ENCODE measurements at places on chromosomes 2 and 18.

DNA sequence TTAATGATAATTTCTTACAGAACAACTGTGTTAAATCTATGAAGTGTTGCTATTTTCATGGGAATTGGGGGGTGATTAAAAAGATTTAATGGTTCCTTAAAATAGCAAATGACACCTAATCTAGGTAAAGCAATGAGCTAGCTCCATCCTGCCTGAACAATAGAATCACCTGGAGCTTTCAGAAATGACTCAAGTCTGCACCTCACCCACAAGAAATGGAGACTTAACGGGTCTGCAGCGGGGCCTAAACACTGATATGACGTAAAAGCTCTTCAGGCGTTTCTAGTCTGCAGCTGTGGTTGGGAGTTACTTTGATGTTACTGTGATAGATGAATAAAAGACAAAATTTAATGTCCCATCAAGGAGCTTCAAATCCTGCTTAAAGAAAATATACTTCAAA, 328.2 kb downstream of the RND3 start:
- DNase-seq: peak; percentile 4

DNA sequence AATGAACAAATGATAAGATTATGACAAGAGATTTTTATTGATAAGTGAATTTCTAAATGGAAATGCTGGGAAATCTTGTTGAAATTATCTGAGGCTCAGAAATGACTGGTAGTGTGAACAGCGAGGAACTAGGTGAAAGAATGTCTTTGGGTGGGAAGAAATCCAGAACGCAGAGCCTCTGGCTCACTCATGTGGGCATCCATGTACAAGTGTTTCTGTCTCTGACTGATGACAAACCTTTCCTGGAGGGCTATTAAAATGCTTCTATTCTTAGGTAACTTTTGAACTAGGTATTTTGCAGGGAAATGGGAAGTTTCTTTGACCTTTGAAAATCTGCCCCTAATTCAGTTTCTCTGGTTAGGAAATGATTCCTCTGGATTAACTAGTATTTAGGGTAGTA, 598.6 kb downstream of the SLC4A3 start:
- DNase-seq: no peak

DNA sequence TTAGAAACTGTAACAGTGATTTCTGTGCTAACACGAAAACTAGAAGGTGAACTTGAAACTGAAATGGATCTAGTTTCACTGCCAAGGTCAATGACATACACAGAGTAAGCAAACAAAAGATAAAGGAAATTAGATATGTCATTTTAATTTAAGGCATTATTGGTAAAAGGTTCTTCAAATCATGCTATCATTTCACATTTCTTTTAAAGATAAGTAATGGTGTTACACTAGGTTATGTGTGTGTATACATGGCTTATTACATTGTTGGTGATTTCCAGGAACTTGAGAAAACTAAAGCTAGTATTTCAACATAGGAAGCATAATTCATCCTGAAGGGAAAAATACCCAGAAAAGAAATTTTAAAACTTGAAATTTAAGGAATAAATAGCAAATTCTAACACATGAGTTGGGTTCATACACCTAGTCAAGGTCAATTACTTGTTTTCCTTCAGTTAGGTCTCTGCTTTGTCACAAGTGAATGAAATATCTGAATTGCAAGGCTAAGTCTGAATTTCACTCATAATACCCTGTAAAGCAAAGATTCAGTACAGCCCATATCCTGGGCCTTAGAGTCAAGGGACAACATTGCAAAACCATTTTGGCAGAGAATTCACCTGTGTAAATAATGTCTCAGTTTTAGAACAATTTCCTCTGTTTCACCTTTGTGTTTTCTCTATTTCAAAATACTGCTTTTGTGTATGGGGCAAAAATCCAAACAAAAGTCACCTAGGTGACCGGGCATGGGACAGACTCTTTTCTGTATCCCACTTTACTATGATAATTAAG, 141.6 kb downstream of the SRBD1 start:
- no peak for DNase-seq

DNA sequence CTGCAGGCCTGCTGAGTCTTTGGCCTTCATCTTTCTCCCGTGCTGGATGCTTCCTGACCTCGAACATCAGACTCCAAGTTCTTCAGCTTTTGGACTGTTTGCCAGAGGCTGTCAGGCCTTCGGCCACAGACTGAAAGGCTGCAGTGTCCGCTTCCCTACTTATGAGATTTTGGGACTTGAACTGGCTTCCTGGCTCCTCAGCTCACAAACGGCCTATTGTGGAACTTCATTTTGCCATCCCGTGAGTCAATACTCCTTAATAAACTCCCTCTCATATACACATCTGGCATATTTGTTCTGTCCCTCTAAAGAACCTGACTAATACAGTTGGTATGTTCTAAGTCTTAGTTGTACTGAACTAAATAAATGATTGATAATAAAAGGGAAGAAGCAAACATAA, 702.8 kb upstream of the LINC00305 start:
- DNase-seq: no peak

DNA sequence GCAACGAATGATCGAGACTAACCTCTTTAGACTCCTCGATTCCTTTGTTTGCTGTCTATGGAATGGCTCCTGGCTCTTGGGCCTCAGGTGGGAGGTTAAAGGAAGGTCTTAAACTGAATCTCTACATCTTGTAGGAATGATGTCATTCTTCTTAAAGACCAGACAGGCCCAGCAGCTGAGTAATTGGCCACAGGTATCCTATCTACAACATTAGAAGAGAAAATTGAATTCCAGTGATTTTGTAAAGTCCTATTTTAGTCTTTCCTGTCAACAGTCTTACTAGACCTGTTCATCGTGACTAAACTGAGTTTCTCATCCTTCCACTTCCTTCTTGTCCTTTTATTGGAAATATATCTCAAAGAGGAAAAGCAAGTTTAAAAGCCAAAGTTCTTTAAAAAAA, 274.8 kb downstream of the ALPK2 start:
- DNase-seq: no peak

GRCh38 chr2:127996160-127996559, 31.7 kb downstream of the SAP130 start:
- DNase-seq: no peak

DNA sequence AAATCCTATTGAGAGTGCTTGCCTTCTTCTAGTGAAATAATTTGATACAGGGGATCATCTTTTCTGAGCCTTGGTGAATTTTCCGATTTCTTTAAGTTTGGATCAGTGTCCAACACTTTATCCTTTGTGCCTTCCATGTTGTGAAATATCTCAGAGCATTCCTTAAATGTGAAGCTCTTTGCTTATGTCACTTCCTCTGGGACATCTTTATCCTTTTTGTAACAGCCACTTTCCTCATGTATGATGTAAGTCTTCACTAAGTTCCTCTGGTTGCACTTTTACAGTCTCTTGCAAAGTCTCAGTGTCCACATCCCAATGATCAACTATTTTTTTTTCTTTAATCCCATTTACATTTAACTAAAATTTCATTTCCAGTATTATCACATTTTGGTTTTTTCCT, 254.2 kb downstream of the EN1 start:
- DNase-seq: no peak

DNA sequence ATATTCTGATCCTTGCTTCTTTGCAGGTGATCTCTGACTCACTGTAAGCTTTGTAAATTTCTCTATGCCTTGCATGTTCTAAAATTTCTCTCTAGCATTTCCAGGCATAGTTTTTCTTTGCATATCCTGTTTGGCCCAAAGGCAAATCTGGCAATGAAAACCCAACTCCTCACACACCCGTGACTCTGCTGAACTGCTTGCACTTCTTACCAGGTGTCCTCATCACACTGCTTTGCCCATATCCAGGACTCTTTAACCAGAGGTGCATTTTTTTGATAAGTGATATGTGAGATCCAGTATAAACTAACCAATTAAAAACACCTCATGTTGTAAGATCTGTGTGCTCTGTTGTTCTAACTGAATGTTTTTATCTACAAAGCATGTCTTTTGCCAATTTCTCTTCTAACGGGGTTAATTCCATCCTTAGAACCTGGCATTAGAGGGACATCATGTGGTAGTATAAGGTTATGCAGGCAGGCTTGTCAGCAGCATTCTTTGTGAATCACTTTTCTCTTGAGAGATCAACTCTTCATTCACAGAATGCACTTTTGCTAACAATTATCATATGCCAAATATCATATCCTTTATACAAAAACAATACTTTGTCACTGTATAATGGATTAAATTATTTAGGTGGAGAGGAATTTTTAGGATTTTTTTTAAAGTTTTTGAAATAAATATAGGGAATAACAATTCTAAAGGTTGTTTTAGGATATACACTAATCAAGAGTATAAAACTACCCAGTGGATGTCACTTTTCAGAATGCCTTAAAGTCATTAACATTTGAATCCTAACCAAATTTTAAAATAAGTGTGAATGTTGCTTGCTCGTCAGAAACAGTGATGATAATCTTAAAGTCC, 20.8 kb upstream of the TMX3 start:
- DNase-seq: peak; percentile 25

GRCh38 chr2:95023222-95023597, 2.3 kb upstream of the MAL start:
- DNase-seq: peak; percentile 84

DNA sequence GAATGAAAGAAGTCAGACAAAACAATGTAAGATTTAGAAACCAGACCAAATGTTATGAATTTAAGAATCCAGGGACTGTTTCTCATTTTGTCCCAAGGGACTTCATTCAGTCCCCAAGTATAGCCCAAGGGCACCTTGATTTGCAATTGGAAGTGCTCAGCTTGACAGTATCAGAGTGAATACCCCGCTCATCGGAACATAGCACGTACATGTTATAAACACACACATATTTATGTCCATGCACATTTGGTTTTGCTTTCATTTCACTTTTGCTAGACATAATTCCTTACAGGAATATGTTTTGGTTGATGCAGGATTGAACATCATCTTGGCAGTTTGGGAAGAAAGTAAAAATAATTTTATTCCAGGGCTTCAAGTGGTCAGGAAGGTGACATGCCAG, 100.2 kb downstream of the PID1 start:
- DNase-seq: no peak

- no peak for DNase-seq
These were observed 99.3 kb upstream of the PXDN start for GRCh38 chr2:1843646-1844045.

DNA sequence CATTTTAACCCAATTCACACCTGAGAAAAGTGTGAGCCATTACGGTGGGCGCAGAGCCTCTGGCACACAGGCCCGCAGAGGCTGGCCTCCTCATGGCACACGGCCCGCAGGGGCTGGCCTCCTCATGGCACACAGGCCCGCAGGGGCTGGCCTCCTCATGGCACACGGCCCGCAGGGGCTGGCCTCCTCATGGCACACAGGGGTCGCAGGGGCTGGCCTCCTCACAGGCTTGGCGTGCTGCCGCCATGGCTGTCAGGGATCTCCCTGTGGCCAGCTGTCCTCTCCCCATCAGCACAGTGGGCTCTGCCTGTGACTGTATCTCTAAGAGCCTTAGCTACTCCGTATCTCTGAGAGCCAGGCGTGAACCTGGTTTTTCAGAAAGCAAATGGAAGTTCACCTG, 24.6 kb downstream of the ANO7 start:
- DNase-seq: no peak

DNA sequence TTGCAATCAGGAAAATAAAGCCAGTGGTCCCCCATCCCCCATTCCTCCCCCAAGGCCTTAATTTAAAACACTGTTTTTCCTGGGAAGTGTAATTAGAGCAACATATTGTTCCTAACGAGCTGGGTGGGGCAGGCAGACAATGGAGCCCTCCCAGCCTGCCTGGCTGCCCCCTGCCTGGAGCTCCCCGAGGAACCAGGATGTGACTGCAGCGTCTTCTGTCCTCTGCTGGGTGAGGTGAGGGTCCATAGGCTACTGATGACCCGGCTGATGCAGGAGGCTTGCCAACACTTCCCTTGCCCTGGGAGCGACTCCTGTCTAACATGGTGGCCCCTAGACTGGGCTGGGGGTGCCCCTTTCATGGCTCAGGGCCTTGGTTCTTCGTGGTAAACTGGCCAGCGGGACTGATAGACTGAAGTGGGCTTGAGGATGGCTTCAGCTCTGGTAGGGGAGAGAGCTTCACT, 152.4 kb downstream of the DYSF start:
- DNase-seq: no peak

DNA sequence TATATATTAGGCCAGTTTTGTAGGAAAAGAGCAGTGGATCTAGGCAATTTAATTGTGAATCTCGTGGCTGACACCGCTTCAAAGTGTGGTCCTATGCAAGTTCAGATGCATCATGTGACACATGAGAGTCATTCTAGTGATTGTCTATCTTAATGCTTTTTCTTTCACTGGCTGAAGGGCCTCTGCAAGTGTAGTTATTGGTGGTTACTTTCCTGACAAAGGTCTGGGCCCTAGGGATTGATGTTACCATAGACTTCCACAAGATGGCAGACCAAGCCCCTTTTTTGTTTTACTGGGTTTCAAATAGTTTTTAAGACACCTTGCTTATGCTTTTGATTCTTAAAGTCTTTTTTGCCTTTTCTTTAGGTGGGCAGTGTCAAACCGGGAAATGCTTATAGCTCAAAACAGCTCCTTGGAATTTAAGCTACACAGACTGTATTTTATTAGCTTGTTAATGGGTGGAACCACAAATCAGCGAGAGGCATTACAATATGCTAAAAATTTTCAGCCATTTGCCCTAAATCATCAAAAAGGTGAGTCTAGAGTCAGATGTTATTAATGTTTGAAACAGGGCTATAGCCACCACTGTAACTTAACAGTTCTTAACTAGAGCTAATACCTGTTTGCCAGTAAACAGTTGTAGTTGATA, 25.9 kb downstream of the CD8A start:
- DNase-seq: peak; percentile 71

DNA sequence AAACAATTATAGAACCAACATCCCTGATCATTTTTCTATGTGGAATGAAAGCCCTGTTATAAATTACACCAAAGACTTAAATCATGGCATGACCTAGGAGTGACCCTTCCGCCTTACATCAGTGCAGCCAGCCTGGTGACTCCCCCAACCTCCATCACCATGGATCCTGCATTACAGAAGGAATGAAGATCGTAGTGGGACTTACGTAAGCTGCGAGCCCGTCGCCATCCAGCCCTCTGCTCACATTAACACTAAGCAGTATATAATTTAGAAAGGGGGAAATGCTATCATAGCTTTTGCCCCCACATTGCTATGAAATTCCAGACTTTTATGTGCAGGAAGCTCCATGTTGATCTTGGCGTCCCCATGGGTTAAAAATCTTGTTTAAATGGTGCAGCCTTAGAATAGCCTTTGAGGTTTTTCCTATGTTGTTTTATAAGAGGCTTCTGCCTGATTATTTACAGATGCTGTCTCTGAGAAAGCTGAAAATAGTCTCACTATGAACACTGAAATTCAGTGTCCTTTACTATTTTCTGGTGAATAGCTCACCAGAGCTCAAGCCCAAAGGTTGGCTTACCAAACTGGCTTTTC, 76.3 kb downstream of the COLEC12 start:
- no peak for DNase-seq

Measured in Jurkat, Clone E6-1 (cell line).